ENCODE measurements at places on chromosomes 2 and 18.

DNA sequence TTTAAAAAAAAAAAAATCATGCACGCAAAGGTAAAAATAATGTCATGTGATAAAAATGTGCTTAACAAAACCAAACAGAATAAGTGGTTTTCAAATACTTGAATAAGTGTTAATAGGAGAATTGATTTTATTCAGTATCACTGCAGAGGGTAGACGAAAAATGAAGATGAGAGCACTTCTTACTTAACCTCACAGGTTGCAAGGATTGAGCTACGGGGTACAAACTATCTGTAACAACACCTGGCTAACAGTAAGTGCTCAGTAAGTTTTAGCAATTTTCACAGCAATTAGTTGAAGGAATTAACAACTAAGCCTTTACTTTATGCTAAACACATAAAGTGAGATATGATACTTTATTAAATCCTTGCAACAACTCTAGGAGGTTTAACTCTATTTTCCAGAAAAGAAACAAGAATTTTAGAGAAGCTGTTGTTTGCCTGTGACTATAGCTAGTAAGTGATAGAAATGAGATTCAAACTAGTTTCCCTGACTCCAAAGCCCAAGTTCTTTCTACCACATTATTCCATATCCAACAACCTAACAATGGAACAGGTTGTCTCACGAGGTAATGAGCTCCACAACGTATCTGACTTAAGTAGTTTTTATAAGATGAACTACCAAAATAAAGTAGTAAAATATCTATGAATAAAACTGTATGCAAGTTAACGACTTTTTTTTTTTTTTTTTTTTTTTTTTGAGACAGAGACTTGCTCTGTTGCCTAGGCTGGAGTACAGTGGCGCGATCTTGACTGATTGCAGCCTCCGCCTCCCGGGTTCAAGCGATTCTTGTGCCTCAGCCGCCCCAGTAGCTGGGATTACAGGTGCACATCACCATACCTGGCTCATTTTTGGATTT lies 4.7 kb downstream of the PRKD3 start:
- no peak for DNase-seq

GRCh38 chr2:106736221-106736620 lies 149.7 kb downstream of the ST6GAL2 start:
- no peak for DNase-seq

DNA sequence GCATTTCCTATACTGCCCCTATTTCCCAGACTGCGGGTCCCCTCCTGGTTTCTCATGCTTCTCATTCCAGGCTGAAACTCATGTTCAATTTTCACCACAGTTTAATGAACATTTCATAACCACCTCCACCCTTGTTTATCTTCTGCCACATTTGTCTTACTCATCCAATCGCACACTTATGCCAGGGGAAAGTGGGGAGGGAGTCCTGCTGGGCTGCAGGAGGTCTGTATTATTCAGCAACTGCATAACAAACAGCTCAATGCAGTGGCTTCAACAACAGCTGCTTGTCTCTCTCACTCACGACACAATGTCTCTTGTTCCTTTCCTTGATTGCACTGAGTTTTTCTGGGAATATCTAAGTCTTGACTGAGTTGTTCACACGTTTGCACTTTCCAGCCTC lies 106.0 kb downstream of the ZNF519 start:
- DNase-seq: no peak

DNA sequence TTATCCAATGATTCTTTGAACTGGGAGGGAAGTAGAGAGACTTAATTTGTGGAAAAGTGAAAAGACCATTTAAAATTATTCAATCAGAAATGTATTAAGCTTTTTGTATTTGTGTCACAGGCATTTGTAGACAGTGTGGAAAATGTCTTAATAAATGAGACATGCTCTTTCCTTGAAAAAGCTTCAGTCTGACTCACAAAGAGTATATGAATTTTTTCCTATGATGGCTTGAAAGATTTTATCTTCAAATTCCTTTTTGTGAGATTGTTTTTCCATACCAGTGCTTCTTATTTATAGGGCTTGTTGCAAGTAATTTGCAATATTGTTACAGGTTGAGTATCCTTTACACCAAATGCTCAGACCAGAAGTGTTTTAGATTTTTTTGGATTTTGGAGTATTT lies 39.5 kb downstream of the STON1 start:
- DNase-seq: no peak

DNA sequence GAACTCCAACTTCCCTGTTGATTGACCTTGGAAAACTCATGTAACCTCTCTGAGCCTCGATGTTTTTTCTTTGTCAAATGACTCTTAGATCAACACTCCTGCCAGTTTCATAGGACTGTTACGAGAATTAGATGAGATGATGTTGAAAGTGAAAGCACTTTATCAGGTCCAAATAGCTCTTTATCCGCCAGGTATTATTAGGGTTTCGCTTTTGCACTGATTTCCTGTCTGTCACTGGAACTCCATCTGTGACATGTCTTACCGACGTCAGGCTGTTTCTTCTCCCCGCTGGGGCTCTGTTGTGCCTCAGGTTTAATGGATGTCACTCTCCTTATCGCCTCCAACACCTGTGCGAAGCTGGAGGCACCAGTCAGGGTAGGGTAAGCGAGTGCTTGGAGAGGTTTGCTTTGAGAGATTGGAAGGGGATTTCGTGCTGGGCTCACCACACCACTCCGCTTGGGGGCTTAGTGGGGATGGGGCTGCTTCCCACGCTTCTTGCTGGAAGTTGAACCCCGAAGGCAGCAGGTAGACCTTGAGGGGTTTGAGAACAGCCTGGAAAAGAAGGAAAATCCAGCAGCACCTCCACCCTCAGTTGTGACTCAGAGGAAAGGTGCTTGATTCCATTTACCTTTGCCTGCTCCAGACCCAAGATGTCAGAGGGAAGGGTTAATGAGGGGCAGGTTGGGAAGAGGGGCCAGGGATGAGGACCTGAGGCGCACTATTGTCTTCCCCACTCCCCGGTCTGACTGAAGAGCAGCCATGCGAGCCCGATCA lies 4.3 kb downstream of the GAD1 start:
- no peak for DNase-seq

- no peak for DNase-seq
These were observed 5.6 kb downstream of the TMEM247 start for GRCh38 chr2:46485002-46485401.

GRCh38 chr18:3029215-3029952 lies 16.4 kb upstream of the LPIN2 start:
- no peak for DNase-seq

DNA sequence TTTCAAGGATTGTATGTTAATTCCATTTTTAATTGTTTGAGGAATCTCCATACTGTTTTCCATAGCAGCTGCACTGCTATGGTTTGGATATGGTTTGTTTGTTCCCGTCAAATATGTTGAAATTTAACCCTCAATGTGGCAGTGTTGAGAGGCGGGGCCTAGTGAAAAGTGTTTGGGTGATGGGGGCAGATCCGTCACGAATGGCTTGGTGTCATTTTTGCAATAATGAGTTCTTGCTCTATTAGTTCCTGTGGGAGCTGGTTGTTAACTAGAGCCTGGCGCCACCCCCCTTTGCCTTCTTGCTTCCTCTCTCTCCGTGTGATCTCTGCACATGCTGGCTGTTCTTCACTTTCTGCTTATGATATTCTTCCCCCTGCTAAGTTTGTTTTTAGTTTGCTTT lies 71.4 kb upstream of the LDLRAD4 start:
- DNase-seq: no peak

DNA sequence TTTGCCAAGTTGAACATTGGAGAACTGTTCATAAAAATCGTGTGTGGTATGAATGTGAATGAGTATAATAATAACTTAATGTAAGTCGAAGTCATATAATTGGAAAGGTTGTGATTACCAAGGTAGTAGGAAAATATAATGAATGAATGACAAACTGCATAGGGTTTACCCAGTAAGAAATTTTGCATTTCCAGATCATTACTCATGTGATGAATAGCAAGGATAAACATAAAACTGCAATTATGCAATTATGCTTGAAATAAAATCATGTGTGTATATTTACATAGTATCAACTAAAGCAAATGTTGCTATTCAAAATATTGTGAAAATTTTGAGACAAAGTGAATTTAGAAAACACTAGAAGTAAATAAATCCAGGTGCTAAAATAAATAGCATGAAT lies 1108.7 kb upstream of the TMEFF2 start:
- no peak for DNase-seq

DNA sequence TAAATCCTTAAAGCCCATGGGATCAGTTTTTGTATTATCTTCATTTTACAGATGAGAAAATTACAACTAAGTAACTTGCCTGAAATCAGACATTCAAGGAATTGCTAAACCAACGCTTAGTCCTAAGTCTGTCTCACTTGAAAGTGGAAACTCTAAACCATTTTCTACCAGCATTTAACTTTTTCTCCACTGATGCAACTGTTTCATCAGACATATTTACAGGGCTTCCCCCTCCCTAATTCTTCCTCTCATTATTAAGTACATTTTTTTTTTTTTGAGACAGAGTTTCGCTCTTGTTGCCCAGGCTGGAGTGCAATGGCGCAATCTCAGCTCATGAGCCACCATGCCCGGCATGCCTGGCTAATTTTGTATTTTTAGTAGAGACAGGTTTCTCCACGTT lies 88.6 kb downstream of the ACVR1C start:
- DNase-seq: no peak

GRCh38 chr2:21486445-21486844 lies 362.7 kb downstream of the TDRD15 start:
- no peak for DNase-seq

- DNase-seq: no peak
These were observed 43.5 kb upstream of the ITSN2 start for GRCh38 chr2:24403832-24404212.

- DNase-seq: no peak
These were observed 30.1 kb downstream of the WDFY1 start for GRCh38 chr2:223915071-223915470.

DNA sequence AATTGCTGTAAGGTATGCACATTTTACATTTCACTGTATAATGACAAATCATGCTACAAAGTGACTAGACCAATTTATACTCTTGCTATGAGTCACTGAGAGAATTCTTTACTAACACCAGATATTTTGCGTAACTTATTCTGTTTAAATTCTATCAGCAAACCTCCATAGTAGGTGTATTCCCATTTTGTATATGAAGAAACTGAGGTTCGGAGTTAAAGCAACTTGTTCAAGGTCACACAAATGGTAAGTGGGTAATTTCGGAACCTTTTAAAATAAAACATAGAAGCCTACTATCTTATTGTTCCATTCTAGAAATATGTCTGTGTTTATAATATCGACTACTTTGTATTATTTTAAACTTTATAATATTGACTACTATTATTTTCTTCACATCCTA lies 15.9 kb upstream of the CPS1 start:
- DNase-seq: no peak

- DNase-seq: no peak
These were observed 102.2 kb downstream of the ALPK2 start for GRCh38 chr18:58526425-58527284.

- DNase-seq: no peak
These were observed 286.5 kb downstream of the C1D start for GRCh38 chr2:67776276-67776675.

DNA sequence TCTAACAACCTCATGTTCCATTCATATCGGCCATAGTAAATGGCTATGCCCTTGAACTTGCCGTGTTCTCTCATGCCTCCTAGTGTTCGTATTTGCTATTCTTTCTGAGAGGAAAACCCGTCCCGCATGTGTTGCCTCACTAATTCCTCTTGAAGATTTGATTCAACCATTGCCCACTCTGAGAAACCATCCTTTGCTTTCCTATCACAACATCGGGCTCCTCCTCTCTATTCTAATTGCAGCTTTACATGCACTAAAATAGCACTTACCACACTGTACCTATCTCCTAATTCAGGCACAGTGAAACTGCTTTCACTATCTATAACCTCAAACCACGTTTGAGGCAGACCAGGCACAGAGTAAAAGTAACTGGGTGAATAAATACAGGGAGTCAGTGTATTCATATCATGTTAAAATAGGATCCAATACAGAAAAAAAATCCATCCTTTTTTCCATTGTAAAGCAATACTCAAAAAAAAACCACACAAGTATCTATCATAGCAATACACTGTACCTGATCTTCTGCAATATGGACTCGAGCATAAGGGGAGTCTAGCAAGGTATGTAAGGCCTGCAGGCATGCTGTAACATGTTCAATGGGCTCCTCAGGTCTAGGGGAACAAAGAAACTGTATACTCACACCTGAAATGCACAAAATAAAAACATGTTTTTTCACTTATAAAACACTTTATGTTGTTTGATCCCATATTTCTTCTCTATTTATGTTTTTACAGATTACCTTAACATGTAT lies 39.0 kb upstream of the STRN start:
- peak; percentile 11 for DNase-seq

DNA sequence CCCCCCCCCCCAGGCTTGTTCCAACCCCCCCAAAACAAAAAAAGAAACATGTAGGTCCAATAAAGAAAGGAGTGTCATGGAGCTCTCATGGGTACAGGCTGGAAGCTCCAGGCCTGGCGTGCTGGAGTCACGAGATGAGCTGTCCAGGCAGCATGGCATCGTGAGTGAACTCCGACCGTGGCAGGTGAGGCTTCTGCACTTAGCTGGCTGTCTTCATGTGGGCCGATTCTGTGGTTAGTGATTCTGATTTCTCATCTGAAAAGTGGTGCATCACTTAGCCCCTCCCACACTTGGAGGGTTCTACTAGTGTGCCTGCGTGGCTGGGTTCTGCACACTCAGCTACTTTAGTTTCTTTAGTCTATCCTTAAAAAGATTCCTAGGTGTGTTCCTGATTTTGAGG lies 126.4 kb upstream of the MGAT5 start:
- peak; percentile 73 for DNase-seq

- no peak for DNase-seq
These were observed 23.7 kb downstream of the CUL3 start for GRCh38 chr2:224561234-224562005.

DNA sequence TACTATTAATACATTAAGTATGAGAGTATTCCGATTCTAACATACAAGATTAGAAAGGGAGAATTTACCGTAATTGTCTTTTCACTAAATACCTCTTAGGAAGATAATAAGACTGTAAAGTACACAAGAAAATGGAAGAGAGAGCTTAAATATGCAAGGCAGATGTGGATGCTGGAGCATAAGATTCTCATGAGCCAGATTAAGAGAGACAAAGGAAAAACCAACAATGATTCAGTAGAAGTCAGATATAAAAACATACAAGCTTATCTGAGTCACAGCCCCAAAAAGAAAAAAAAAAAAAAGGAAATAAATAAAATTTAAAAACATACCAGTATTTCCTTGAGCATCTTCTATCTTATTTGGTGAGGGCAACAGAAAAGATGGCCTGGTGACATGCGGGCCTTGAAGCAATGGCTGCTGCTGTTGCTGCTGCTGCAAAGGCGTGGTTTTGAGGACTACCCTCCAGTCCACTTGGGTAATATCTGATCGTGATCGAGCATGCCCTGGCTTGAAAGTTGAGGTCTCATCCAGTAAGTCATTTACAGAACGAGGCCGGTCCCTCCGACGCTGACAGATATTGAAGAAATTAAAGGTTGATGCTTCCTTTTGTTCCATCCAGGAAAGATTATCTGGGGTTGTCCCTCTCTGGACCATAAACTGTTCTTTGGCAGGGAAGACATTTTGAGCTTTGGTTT lies 24.5 kb downstream of the PLEKHM3 start:
- DNase-seq: no peak

GRCh38 chr2:27147935-27148334 lies 869 bp upstream of the TCF23 start:
- no peak for DNase-seq
